ENCODE measurements at places on chromosomes 16 and 17.

- no peak for DNase-seq
These were observed 100.7 kb downstream of the CYLD start for GRCh38 chr16:50842589-50842988.

- DNase-seq = no peak
These were observed 32.6 kb downstream of the CNTNAP4 start for GRCh38 chr16:76309639-76310335.

DNA sequence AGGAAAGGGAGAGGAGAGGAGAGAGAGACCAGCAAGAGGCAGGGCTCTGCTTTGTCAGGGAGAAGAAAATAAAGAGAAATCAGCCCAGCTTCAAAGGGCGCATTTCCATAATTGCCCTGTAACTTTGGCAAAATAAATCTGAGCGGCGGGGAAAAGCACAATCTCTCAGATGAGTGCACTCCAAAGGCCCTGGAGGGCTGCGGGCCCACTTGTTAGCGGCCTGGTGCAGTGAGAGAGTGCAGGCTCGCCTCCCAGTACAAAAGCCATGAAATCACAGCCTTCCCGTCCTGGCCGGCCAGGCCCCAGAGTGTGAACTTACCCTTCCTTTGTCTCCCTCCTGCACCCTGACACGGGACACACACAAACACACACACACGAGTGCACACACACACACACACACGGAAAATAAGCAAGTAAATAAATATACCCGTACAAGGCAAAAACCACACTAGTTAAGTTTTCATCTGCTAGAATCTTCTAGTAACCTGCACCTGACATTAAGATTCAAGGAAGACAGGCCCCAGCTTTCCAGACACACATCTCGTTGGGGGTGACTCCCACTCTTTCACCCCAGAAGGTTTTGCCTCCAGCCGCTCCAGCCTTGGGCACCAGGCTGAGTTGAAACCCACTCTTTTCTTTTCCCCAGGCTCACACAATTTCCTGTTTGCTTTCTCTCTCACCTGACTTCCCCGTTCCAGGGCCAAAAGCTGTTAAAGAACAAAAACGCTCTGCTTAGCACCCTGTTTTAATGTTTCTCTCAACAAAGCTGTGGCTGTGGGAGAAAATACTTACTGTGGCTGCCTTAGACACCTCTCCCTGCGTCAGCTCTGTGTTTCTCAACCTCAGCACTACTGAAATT, 8.5 kb downstream of the IRX3 start:
- DNase-seq = no peak

DNA sequence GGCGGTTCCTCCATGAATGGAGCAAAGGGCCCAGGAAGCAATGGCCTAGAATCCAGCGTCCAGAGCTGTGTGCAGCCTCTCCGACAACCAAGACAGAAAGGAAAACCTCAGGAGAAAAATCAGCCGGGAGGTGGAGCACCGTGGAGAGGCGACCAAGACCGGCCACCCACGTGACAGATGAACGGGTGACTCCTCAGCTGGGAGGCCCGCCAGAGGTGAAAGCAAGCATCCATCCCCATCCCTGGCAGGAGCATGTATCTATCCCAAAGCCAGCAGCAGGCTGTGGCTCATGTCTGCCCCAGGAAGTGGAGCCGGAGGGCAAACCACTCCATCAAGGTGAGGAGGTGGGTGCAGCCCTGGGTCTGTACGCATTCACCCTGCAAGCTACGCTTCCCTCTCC, 52.1 kb downstream of the FOXL1 start:
- DNase-seq = no peak

GRCh38 chr16:3021449-3022207, 1.5 kb downstream of the TNFRSF12A start:
- peak; percentile 67 for DNase-seq

- DNase-seq = no peak
These were observed 31.9 kb upstream of the CPHXL start for GRCh38 chr16:75758215-75758614.

DNA sequence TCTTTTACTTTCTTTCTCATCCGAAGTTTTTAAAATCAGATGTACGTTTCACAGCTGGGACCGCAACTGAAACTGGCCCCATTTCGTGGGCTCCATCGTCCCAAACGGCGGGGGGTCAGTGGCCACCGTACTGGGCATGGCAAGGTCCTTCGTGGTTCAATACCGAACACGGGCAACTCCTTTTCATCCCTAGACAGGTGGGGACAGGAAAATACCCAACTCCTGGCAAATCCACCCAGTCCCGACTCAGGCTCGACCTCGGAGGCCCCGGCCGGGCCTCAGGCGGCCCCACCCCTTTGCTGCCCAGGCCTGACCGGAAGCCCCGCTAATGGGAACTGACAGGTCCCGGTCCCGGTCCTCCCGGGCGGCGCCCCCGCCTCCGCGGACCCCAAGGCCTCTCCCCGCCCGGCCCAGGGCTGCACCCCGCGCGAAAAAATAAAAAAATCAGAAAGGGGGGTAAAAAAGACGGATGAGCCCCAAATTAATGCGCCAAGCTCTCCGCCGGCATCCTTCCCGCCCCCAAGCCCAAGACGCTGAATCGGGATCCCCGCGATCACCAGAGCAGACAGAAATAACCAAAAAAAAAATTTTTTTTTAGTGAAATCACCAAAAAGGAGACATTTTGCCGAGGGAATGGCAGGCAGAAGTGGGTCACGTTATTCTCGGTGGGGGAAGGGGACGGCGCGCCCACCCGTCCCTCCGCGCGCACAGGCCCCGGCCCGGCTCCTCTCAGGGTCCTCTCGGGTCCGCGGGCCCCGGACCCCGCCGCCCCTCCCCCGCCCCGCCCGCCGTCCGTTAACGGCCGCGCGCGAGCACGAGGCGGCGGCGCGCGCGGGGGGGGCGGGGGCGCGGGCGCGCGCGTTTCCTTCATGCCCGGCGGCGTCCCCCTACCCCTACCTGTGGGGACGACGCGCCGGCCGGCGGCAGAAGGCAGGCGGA, 562 bp downstream of the ZC3H7A start:
- peak; percentile 40 for DNase-seq

DNA sequence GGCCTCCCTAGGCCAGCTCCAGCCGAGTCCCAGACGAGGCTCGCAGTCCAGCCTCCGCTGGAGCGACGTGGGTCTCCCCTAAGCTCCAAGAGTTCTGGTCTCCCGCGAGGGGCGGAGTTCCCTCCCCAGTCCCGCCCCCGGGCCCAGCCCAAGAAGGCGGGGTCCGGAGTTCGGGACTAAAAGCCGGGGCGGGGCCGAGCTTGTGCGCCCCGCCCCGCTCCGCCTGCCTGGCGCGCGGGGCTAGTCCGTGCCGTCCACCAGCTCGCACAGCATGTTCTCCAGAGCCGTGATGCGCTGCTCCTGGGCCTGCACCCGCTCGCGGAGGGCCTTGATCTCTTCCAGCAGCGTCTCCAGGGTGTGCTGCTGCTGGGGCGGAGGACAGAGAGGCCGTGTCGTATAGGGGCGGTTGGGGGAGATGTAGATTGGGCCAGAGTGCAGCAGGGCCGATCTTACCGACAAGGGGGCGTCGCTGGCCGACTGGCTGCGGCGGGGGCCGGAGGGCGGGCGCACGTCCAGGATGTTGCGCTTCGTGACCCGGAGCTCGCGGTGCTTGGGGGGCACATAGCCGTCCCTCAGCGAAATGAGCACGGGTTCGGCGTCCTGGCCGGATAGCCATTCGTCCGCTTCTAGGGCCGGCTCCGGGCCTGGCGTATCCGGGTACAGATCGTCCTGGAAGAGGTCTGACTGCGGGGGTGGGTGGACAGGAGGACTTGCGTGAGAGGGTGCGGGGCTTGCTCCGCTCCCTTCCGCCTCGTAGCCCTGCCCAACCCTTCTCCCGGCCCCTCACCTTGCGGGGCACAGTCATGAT, 7.0 kb downstream of the CORO6 start:
- peak; percentile 89 for DNase-seq

DNA sequence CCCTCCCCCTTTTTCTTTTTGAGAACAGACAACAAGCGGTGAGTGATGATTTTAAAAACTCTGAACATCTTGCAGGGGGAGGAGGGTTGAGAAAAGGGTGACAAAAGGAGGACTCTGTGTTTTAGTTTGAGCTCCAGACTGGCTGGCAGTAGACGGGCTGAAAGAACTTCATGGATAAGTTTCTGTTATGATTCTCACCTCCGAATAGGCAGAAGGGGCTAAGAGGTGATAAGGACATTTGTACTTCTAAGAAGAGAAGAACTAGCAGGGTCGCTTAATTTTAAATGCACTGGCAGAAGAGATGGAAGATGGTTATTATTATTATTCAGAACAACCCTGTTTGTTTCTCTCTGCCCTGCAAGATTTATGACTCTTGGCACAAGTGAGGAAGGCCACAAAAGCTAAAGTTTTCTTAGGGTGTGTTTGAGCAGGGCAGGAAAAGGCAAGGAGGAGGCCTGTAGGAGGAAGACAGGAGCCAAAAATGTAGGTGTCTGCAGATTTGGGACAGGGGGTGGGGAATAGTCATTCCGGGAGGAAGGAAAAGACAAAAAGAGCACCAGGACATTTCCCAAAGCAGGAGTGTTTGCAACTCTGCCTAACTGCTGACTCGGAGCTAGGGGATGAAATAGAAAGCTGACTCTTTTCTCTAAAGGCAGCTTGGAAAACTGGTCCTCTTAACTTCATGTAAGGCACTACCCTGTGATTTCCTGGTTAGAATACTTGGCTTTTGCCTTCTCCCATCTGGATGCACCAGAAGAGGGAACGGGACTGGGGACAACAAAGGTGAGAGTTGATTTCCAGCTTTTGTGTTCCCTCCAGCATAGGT, 11.9 kb upstream of the HOXB2 start:
- no peak for DNase-seq

DNA sequence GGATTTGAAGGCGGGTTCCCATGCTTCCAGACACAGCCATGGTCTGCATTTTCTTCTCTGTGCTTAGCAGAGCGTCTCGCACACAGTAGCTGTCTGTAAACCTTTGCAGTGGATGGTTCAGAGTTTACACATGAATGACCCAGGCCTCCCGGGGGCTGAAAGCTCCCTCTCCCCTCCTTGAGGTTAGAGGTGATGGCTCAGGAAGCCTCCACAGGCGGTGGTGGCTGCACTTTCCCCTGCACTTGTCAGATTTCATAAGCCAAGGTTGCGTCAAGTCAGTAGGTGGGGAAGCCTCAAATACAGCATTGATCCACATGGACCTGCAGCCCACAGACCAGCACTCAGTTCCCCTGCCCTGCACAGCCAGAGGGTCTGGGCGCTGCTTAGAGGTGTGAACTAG, 211.9 kb downstream of the KATNIP start:
- no peak for DNase-seq

DNA sequence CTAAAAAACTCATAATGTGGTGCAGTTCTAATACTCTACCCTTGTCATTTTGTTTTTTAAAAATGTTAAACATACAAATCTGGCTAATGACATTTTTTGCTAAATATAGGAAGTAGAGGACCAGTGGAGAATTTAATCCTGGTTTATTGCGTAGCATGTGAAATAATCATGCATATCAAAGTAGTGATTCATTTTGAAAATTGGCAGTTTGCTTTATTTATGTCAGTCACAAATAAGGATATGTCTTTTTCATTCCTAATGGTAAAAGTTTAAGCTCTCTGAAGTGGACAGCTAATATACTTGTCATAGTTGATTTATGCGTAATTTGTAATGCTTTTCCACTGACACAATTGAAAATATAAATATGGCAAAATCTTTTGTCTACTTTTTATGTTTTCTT, 224.2 kb downstream of the BCAS3 start:
- no peak for DNase-seq

GRCh38 chr17:1087381-1088241, 90.7 kb downstream of the TIMM22 start:
- DNase-seq = no peak

- peak; percentile 55 for DNase-seq
These were observed 37.8 kb downstream of the ITGAE start for GRCh38 chr17:3762922-3763776.

- no peak for DNase-seq
These were observed 27.8 kb upstream of the NAT9 start for GRCh38 chr17:74803971-74804370.

GRCh38 chr16:80377096-80377956, 163.5 kb upstream of the DYNLRB2 start:
- DNase-seq = no peak

DNA sequence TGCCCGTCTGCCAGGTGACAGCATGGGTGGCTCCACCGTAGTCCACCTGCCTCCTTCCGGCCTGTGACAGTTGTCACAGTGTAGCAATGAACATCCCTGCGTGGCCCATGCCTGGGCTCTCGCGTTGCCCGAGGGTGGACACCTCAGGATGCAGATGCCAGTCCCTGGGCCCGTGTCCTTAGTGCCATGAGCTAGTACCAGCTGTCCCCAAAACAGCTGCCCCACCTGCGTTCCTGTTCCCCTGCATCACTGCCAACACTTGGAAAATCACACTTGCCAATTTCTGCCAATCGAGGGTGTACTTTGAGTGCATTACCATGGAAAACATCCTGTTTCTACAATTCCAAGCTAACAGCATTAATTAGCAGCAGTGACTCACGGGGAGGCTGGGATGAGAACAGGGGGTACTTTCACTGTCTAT, 9.0 kb upstream of the C16orf95 start:
- DNase-seq = no peak

DNA sequence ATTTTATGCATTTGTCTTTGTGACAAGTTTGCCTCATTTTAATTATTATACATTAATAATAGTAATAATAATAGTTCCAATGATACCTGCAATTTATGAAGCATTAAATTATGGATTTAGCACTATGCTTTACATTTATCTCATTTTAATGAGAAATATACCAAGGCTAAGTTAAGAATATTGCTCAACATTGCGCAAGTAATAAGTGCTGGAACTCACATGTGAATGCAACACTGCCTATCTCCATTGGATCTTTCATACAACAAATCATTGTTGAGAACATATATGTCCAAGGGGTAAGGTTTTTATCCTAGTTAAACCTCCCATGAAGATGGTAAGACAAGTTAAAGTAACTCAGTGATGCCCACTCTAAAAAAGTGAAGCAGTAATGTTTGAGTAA, 703.7 kb upstream of the SOX9 start:
- no peak for DNase-seq
